ENCODE measurements at places on chromosomes 2 and 18.

DNA sequence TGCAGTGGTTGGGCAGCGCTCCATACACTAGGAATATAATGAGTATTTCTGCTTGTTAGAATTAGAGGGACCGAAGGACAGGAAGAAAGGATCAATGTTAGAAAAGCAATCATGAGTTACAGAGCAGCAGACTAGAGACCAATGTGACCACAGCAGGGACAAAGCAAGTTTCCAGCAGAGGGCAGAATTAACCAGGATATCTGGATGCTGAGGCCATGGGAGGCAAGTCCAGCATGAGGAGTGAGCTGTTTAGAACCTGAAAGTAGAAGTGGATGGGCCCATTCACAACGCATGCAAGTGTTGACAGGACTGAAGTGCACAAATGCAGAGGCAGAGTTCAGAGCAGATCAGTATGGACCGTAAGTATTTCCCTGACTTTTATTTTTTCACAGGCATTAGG is 910.4 kb upstream of the GYPC start:
- no peak for DNase-seq

DNA sequence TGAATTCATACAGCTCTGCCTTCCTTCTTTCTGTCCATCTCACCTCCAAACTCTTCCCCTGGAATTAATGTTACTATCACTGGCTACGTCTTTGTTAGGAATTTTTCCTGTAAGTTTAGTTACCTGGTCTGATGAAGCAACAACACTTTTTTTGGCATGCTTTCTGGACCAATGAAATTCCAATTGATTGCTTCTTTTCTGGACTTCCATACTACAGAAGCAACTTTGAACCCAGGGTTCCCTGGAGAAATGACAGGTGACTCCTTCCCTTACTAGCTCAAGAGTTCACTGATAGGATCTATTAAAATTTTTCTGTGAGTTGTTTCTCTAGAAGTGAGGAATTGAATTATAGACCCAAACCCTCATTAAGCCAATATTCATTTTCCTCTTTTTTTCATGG is 41.4 kb upstream of the STPG4 start:
- DNase-seq, result no peak

DNA sequence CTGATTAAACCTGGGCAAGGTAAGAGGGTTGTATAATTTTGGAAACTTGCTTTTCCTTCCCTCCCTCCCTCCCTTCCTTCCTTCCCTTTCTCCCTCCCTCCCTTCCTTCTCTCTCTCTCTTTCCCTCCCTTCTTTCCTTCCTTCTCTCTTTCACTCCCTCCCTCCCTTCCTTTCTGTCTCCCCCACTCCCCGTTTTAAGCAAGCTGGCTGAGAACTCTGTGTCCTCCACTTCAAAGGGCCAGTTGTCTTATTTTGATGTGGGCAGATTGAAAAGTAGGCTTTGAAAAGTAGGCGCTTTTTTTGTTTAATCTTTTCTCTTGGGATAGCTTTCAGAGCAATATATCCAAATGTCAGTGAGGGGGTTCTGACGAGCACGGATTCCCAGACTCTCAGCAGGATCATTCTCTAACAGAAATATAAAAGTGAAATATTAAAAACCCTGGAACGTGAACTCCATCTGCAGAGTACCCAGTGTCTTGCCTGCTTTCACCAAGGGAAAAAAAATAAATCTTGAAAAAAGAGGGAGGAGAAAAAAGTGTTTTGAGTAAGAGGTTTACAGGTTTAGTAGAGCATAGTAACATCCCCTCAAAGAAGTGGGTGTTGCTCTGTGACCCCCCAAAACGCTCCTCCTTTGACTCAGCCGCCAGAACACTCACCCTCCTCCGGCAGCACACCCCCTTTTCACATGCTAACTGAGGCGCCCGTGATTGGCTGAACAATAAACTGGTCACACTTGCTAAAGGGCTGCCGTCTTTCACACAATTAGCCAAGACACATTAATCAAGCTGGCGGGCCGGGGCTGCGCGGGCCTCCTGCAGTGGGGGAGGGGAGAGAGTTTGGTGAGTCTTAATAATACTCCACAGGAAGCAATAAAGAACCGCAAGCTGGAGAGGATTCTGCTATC is 52.2 kb downstream of the CDK15 start:
- peak; percentile 91 for DNase-seq

DNA sequence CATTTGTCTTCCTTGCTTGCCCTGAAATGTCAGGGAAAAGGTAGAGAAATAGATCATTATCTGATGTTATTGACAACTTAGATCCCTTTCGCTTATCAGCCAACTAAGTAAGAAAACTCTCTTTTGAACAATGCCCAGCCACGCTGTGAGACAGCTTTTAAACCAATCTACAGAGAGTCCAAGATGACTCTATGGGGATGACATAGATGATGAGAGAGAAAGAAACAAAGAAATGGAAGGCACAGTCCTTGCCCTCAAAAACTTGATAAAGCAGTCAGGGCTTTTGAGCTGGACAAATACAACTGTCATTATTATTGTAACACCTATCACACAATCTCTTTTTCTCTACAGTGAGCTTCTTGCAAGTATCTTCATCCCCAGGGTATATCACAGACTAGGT is 222.6 kb downstream of the SETBP1 start:
- DNase-seq, result no peak

GRCh38 chr2:173989160-173989883 is 24.1 kb upstream of the SP3 start:
- no peak for DNase-seq

DNA sequence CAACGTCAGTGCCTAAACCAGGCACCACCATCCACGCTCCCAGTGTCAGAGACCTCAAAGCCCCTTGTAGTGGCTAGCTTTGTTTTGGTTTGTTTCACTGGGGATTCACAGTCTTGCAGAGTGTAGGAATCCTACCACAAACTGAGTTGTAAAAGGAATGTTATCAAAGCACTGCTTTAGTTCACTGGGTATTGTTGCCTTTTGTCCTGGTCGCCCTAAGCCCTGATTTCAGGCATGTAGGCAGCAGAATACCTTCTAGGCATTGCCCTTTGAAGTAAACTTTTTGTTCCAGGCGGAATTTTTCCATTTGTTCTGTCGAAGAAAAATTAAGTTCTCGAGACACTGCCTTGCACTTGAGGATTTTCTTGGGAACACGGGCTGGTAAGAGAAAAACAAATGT is 29.4 kb downstream of the PTMA start:
- DNase-seq, result no peak

- DNase-seq, result peak; percentile 48
These were observed 33.9 kb upstream of the RMP24 start for GRCh38 chr18:35938562-35938961.

DNA sequence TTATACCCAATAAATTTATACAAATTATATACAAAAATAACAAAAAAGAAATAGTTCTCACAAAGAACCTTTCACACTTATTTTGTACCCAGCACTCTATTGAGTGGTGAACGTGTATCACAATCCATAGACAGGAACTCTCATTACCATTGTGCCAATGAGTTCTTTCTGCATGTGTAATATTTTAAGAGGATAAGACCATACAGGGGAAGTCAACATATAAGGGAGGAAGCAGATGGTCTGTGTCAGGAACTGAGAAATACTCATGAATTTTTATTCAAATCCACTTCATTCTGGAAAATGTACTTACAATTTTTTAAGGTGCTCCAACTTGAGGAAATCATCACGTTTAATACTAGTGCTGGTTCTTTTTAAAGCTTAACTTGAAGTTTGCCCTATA is 27.1 kb upstream of the ELOA2 start:
- no peak for DNase-seq

- no peak for DNase-seq
These were observed 133.6 kb downstream of the FIGN start for GRCh38 chr2:163602196-163602595.

DNA sequence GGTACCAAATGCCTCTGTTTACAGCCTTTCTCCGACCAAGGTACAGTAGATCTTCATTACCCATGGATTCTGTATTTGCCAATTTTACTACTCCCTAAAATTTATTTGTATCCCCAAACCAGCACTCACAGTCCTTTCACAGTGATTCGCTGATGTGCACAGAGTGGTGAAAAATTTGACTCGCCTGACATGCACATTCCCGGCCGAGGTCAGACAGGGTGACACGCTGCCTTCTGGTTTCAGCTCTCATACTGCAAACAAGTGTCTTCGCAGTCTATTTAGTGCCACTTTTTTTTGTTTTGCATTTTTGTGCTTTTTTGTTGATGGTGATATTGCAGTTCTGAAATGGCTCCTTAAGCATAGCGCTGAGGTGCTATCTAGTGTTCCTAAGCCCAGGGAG is 71.0 kb downstream of the MAPK4 start:
- no peak for DNase-seq

DNA sequence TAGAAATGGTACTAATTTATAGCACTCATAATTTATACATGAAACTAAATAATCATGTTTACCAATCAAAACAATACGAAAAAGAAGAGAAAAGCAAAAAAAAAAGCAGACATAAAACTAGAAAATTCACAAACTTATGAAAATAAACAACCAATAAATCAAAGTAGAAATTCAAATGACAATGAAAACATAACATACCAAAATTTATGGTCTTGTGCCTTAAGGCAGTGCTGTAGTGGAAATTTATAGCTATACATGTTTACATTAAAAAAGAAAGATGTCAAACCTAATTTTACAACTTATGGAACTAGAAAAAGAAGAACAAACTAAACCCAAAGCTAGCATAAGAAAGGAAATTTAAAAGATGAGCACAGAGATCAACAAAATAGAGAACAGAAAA is 16.1 kb upstream of the SPR start:
- no peak for DNase-seq

GRCh38 chr2:96859099-96859649 is 1.4 kb upstream of the ANKRD39 start:
- peak; percentile 32 for DNase-seq

DNA sequence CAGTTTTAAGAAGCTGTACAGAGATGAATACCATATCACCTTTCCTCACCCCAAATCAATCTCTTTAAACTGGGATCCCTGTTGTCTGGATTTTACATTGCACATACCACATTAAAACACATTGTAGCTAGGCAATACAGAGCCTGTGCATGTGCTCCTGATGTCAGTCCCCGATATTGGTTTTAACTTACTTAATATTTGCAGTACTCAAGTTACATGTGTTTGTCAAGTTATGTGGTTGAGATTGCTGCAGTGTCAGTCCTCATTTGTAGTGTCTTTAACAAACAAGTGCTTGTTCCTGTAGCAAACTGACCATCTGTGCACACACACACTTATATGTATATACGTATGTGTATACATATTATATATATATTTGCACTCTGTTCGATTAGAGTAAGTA is 10.4 kb upstream of the UBE2E3 start:
- no peak for DNase-seq

GRCh38 chr2:210475706-210476105 is 853 bp downstream of the LANCL1 start:
- no peak for DNase-seq

- DNase-seq, result peak; percentile 95
These were observed 228.7 kb upstream of the SIX2 start for GRCh38 chr2:45237850-45238542.

GRCh38 chr2:203543898-203544328 is 8.8 kb upstream of the RAPH1 start:
- peak; percentile 59 for DNase-seq

- peak; percentile 8 for DNase-seq
These were observed 39.4 kb downstream of the AFTPH start for GRCh38 chr2:64563436-64563938.

GRCh38 chr2:136332436-136333095 is 214.6 kb upstream of the CXCR4 start:
- no peak for DNase-seq

DNA sequence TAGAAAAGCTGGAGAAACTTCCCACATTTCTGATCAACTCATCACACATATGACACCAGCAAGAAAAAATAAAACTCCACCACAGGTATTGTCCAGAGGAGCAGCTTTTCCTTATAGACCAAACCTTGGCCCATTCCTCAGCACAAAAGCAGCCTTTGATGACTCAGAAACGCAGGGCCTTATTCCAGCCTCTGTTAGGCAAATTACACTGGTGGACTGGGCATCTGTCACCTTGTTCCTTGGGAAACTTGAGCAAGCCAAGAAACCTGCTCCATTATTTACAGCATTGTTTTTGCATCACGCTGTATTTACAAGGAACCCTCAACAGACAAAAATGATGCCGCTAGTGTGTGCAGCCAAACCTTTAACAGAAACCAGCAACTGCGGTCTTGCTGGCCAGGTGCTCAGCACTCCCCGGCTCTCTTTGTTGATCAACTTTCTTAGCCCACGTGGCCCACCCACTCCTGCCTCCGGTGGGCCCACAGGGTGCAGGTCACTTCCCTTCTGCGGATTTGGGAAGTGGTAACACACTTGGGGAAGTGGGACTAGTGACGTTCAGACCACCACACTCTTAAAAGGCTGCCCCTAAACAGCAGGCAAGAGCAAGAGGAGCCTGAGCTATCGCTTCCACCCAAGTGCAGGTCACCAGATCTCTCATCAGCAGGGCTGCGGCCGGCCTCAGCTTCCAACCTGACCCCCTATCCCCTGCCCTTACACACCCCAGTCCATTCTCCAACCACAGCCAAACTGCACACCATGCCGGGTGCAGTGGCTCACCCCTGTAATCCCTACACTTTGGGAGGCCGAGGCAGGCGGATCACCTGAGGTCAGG is 1.5 kb downstream of the AP1S3 start:
- DNase-seq, result no peak

DNA sequence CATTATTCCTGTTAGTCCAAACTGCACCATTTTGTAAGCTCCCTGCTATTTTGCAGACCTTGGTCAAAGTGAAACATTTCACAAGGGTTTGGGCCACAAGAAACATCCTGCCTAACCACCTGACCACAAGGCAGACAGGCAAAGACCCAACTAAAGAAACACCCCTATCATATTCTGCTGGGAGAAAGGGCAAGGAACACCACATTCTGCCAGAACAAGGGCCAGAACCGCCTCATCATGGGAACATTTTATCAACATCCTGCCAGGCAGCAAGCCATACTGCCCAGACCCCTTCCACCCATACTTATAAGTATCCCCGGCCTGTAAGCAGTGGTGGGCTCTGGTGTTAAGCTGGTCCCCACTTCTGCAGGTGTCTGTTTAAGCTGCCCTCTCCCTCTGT is 12.0 kb upstream of the RAB31 start:
- DNase-seq, result peak; percentile 76

DNA sequence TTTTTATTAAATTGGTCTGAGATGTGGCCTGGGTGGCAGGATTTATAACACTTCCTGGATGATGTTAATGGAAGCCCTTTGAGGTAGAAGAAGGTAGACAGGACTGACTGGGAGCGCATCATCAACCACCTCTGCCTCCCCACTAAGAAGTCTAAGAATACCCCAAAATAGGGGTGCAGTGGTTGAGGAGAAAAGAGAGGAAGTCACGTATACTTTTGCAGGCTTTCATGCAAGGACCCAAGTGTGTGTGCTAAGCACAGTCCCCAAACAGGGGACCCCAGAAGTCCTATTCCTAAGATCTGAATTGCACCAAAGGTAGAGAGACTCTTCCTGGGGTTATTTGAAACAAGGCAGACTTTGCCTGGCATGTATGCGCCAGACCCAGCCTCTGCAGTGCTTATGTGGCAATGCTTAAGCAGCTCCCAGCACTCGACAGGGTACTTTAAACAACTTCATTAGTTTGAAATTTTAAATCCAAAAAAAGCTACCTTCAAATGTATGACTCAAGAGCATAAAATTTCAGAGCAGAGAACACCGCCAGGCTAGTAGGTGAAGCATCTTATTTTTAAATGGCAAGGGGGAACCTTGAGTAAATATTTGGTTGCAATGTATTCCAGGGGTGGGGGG is 35.3 kb downstream of the BCL2 start:
- DNase-seq, result no peak

- DNase-seq, result peak; percentile 1
These were observed 438.5 kb downstream of the ZNF516 start for GRCh38 chr18:76056471-76057110.
